ENCODE measurements at places on chromosomes 4 and X. TPM values are rescaled to one million over a fixed set of nuclear protein-coding genes. Genes with fewer than 3 reads are reported as not detected.

GRCh38 chr4:158535130-158535614, 13.5 kb downstream of the RXFP1 start:
- DNase-seq: no peak

The PCDH19 gene
- total RNA-seq: 0.03 TPM

- no peak for DNase-seq
These were observed at the start of gene KDR for GRCh38 chr4:55125087-55125721. TSS of gene KDR (minus strand) at chr4:55125595. CDS start at chr4:55125293, 302 bp downstream.

GRCh38 chr4:182449186-182449929, 206.2 kb downstream of the TENM3 start:
- no peak for DNase-seq

DNA sequence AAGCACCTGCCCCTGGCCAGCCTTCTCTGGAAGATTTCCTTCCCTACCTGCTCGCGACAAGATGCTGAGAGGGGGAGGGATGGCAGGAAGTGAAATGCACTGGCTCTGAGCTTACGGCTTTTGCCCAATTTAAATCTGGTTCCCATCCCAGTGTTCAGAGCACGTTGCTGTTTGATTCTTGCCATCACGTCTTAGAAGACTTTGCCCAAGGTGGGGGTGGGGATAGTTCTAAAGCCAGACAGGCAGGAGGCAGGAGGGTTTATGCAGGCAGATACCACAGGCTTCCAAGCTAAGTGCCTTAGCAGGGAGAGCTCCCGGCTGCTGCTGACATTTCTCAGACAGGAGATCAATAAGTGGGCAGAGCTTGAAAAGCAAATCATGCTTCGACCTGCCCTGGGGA, 393.9 kb downstream of the MID1IP1 start:
- no peak for DNase-seq

DNA sequence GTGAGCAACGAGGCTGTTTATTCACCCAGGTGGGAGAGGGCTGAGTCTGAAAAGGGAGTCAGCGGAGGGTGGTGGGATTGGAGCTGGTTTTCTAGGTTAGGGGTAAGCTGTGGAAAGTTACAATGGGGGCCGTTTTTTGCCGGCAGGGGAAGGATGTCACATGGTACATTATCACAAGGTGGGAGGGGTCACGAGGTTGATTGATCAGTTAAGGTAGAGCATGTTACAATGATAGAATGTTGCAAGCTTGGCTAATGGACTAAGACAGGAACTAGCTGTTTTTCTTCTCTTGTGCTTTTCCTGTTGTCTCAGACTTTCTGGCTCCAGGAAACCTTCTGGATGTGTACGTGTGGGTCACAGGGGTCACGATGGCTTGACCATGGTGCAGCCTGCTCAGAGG, 536.3 kb upstream of the HTR2C start:
- DNase-seq: no peak

The SLIT2 gene
- total RNA-seq: not detected

GRCh38 chr4:187726485-187726884, 269.1 kb upstream of the ZFP42 start:
- no peak for DNase-seq

GRCh38 chrX:102835504-102836146, 101.4 kb upstream of the RAB40AL start:
- no peak for DNase-seq

The UGT2B11 gene
- total RNA-seq: not detected

The TMEM154 gene
- total RNA-seq: 25.2 TPM

- DNase-seq: no peak
These were observed 28.4 kb downstream of the PAK3 start for GRCh38 chrX:111124418-111124817.

All from T-helper 17 cell (primary cell).